RPMI7951 (cell line): ENCODE measurements at places on chromosomes 3 and 15.

GRCh38 chr15:42800731-42801474 is 64.0 kb upstream of the CDAN1 start:
- DNase-seq, result no peak

- DNase-seq, result peak; percentile 56
Observed at GRCh38 chr3:43231276-43232000, 54.9 kb upstream of the SNRK start.

- peak; percentile 46 for DNase-seq
Observed at GRCh38 chr3:187880441-187880840, 135.2 kb upstream of the BCL6 start.

GRCh38 chr3:63349583-63350573 is 71.8 kb downstream of the SYNPR start:
- DNase-seq, result peak; percentile 71

GRCh38 chr3:65144791-65145351 is 457.1 kb upstream of the ADAMTS9 start:
- no peak for DNase-seq

DNA sequence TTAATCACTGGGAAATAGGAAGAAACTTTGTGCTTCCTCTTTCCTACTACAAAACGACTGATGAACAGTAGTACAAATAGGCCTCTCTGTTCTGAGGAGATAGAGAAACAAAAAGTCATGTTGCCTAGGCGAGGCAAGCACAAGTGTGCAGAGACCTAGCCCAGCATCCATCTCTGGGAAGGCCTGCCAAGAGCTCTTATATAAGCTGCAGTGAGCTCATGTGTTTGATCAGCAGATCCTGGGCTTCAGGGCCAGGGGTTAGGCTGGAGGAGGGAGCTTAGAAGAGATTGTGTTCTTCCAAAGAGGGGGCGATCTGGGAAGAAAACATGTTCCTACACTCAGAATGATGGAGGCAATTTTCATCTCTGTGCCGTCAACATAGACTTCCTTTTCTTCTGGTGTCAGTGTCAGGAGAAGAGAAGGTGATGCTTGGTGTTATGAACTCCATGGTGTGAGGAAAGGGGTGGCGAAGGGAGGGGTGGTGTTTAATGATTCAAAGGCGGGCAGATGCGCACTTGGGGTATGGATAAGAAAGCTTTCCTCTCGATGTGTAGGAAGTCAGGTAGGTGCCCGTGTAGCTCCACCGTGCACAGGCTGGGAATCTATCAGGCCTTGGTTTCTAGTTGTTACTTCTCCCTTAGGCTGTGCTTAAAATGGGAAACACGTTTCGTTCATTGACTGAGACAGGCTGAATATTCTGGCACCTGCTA is 29.5 kb upstream of the ETV5 start:
- DNase-seq, result no peak

- no peak for DNase-seq
Observed at GRCh38 chr3:30557746-30558303, 48.6 kb upstream of the TGFBR2 start.
